Stimulated activated CD4-positive, alpha-beta T cell treated with anti-CD3 and anti-CD28 coated beads, TNF-alpha, amount 100 ng/mL, for 48 hours (primary cell): ENCODE measurements at places on chromosomes 7 and 10.

DNA sequence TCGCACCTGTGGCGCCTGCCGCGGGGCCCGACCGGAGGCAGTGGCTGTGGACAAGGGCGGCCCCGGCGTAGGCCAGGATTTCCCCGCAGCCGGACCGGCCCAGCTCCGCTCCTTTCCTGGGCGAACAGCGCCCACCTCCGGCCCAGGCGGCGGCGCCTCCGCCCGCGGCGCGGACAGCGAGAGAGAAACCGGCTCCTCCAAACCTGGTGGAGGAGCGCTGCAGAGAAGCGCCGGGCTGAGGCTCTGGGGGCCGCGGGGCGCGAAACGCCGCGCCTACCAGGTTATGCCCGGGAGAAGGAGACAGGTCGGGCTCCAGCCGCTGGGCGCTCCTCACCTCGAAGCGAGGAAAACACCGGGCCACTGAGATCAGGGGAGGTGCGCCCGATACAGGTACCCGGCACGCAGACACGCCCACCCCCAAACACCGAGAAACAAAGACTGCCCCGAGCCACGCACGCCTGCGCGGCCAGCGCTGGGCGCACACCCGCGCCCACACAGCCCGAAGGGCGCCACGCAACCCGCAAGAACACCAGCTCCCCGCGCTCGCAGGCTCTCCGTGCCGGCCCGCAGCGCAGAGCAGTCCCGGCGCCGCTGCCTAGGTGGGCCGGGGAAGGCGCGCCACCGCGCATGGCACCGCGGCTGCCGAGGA lies 3.3 kb downstream of the GRID1 start:
- no peak for DNase-seq

DNA sequence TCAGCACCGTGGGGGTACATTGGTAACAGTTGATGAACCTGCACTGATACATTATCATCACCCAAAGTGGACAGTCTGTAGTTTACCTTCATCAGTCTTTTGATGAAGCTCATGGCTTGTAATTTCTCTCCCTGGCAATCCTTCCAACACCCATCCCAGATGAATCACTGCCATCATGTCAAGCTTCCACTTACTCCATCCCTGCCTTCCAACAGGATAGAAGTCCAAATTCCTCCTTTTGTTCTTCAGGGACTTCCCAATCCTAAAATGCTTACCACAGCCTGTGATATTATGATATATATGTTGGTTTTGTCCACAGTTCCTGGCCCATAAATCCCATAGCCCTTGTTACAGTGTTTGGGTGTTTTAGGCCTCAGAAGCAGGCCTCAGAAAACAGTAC lies 16.1 kb downstream of the SNX10 start:
- DNase-seq = no peak

DNA sequence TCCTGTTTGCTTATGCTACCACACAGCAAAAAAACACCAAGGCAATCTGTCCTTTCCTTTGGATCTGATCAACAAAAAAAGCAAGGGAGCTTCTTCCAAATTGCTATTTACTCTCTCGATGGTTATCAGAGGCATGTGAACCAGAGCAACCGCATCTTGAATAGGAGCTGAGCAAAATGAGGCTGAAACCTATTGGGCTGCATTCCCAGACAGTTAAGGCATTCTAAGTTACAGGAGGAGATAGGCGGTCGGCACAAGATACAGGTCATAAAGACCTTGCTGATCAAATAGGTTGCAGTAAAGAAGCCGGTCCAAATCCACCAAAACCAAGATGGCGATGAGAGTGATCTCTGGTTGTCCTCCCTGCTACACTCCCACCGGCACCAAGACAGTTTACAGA lies 76.8 kb upstream of the FRMD4A start:
- no peak for DNase-seq

GRCh38 chr10:11035301-11035991 lies 17.8 kb downstream of the CELF2 start:
- DNase-seq = no peak

DNA sequence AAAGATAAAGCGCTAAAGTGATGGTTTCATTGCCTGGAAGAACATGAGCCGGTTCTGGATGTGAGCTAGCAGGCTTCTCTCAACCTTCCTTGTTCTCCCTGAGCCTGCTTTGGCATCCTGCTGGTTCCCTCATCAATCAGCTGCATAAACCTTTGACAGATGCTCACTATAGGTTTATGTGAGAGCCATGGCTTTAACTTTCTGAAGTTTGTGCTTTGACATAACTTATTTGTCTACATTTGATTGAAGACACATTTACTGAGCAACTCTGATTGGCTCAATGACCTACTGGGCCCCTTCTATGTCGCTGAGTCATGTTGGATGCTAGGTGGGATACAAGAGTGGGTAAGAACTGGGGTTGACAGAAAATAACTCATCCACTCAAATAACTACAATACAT lies 192.0 kb downstream of the ADAM12 start:
- DNase-seq = no peak

GRCh38 chr10:87842776-87843497 lies 20.4 kb downstream of the KLLN start:
- no peak for DNase-seq

DNA sequence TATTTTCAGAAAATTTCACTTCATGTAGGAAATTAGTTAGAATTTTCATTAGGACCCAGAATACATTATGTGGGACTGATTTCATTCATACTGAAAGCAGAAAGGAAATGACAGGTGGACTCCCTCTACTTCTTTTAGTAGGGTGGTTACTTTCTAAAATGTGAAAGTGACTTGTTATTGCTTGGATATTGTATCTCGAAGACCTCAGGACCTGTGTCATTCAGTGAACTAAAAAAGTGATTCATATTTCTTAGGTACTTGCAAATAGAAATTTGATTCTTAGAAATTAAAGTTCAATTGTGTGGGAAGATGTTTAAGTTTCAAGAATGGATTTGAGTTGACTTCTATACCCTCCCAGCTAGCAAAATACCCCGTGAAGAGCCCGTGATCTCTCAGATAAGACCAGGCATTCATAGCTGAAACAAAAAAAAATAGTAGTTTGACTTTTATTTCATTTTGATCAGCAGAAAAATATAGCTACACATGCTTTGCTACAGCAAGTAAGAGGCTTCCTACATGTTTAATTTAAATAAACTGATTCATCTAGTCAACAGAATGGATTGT lies 1037.1 kb downstream of the GATA3 start:
- DNase-seq = no peak

- no peak for DNase-seq
These were observed 59.0 kb downstream of the YKT6 start for GRCh38 chr7:44259547-44260457.

DNA sequence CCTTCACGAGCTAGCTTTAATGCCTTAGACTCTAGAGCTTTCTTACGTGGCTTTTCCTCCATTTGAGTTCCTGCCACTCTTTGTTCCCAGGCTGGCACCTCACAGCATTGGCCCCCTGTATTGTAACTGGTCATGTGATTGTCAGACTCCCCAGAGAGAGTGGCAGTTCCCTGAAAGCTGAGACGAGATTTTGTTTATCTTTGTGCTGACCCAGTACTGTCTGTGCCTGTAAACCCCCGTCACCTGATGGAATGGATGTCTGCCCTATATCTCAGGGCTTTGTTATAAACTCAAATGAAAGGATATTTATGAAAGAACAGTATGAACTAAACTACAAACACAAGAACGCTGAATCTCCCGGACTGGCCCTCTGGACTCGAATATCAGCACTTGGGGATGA lies 13.0 kb downstream of the NOBOX start:
- no peak for DNase-seq

GRCh38 chr10:133454204-133454893 lies 604 bp downstream of the SCART1 start:
- no peak for DNase-seq

GRCh38 chr10:44760513-44760912 lies 150.6 kb upstream of the TMEM72 start:
- DNase-seq = no peak

- DNase-seq = no peak
These were observed 145.3 kb downstream of the SFMBT2 start for GRCh38 chr10:7265396-7266123.

DNA sequence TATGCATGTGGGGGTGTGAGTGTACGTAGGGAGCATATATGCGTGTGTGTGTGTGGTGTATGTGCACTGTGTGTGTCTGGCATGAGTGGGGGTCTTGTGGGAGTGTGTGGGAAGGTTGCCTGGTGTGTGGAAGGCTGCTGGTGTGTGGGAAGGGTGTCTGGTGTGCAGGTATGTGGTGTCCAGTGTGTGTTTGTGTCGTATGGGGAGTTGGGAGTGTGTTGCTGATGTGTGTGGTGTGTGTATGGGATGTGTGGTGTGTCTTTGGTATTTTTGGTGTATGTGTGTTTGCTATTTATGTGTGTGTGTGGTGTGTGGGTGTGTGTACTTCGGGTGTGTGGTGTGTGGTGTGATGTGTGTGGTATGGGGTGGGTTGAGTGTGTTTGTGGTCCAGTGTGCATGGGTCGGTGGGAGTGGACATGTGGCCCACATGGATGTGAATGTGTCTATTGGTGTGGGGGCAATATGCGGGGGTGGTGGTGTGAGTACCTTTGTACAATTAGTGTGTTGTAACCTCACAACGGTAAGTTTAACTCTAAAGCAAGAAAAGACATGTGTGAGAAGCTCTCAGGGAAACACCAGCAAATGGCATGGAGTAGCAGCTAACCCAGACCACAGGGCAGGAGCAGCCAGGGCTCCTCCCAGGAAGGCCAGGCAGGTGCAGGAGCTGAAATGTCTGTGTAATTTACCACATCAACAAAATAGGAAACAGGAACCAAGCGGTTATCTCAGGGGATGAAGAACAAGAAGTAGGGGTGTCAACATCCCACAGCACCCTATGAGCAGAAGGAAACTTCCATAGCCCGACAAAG lies 11.9 kb downstream of the ANTXRL start:
- DNase-seq = no peak

DNA sequence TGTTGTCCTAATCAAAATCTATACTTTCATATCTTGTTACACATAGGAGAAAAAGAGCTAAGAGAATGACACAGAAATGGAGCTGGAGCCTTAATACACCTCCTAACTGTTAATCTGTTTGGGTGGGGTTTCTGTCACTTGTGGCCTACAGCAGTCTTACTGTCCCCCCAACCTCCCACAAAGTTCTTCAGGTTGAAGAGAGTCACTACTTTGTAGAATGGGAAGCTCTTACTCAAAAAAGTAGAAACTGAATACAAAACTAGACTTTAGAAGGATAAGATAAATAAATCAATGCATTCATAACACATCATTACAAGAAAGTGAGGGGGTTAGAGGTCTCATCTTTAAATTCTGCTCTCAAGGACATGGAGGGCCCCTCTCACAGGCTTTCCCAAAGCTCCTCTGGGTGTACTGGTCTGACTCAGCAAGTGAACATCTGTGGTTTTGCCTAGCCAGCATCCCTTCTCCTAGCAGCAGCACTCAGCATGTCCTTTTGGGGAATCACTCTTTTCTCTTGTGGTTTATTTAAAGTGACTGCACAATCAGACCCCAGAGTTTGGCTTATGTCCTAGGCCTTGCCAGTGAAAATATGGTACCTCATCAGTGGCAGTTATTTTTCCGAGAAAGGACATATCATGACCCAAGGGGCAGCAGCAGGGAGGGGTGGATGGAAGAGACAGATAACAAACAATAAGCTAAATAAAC lies 2.0 kb upstream of the BLVRA start:
- DNase-seq = no peak

DNA sequence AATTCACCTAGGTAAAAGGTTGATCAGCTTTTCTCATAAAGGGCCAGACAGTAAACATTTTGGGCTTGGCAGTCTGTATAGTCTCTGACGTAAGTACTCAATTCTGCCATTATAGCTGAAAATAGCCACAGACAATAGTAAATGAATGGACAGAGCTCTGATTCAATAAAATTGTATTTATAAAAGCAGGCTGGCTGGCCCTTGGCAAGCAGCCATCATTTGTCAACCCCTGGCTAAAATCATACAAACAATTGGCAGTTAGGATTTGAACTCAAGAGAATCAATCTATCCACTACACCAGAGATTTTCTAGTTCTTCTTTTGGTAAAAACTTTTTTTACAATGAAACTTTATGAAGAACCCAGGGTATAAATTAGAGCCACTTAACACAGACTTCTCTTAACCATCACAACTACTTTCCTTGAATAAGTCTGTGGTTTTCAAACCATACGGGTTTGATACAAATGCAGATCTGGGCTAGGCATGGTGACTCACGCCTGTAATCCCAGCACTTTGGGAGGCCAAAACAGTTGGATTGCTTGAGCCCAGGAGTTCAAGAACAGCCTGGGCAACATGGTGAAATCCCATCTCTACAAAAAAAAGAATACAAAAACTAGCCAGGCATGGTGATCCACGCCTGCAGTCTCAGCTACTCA lies 124.5 kb downstream of the SLC16A9 start:
- DNase-seq = no peak

DNA sequence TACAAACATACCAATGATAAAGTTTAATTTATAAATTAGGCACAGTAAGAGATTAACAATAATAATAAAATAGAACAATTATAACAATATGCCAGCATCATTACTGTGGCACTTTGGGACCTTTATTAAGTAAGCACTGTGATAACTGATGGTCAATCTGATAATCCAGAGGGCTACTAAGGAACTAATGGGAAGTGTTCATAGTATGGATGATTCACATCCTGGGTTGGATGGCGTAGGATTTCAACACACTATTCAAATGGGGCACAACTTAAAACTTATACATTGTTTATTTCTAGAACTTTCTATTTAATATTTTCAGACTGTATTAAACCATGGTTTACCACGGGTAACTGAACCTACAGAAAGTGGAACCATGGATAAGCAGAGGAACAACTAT lies 90.8 kb downstream of the KIF20B start:
- DNase-seq = no peak

DNA sequence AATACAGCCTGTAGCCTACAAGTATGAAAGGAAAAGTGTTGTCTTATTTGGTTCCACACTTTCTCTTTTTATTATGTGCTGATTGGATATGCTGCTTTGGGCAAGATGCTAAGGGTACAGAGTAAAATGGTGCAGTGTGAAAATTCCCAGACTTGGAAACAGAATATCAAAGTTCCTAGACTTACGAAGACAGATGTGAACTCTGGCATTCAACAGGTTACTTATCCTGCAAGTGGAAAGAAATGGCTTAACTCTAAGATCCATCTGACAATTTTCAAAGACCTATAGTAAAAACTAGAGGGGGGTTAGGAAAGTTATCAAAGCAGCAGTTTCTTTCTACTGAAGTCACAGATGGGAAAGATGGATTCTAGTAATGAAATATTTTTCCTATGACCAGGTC lies 24.1 kb downstream of the CUTC start:
- no peak for DNase-seq

DNA sequence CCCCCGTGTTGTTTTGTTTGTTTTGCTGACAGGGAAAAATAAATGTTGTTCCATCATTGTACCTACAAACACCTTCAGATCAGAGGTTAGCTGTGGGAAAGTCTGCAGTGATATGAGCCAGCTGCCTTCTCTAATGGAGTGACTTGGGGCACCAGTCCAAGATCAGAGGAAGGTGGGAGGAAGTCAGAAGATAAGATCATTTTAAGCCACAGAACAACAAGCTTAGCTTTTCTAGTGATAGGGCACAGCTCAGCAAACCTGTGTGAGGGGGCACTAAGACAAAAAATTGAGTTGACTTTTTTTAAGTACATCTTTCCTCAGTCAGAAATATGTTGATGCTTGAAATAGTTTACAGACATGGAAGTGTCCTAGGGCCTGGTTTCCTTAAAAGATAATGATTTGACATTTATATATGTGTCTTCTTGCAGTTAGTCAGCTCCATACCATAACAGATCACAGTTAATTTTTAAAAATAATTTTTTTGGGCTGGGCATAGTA lies 240.3 kb upstream of the KAT6B start:
- peak; percentile 4 for DNase-seq

GRCh38 chr7:157738066-157738460 lies 401.3 kb downstream of the DNAJB6 start:
- no peak for DNase-seq

GRCh38 chr7:158614700-158615099 lies 27.1 kb upstream of the PTPRN2 start:
- no peak for DNase-seq
